ENCODE measurements at places on chromosomes 16 and 17.

DNA sequence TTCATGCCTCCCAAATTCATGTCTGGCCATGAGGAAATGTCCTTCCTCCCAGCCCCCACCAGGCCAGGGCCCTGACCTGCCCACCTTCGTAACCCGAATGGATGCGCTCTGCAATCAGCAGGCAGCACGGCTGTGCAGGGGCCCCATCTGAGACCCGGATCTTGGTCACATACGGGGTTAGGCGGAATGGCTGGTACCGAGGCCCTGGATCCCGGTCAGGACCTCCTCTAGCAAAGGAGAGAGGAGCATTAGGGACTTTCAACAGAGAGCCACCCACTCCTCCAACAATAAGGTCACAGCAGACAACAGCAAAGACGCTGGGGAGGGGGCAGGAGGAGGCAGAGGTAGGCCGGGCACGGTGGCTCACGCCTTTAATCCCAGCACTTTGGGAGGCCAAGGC lies 3.6 kb downstream of the PER1 start:
- DNase-seq = no peak

- DNase-seq = no peak
Measured at GRCh38 chr17:55518510-55518909, 7.3 kb upstream of the SMIM36 start.

DNA sequence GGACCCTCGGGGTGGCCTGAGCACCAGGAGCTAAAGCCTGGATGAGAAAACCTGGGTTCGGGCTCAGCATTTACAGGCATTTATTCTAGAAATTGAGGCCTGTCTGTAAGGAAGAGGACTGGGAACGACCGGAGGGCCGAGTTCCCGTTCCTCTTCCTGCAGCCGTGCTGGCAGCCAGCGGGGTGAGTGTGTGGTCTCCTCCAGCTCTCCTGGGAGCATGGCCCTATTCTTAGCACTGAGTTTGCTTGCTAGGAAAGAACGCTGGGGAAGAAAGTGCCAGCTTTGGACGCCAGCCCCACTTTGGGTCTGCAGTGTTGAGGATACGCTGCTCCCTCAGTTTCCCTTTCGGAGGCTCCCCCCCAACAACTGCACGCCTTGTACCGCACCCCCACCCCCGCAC lies 49.6 kb downstream of the MGAT5B start:
- no peak for DNase-seq

DNA sequence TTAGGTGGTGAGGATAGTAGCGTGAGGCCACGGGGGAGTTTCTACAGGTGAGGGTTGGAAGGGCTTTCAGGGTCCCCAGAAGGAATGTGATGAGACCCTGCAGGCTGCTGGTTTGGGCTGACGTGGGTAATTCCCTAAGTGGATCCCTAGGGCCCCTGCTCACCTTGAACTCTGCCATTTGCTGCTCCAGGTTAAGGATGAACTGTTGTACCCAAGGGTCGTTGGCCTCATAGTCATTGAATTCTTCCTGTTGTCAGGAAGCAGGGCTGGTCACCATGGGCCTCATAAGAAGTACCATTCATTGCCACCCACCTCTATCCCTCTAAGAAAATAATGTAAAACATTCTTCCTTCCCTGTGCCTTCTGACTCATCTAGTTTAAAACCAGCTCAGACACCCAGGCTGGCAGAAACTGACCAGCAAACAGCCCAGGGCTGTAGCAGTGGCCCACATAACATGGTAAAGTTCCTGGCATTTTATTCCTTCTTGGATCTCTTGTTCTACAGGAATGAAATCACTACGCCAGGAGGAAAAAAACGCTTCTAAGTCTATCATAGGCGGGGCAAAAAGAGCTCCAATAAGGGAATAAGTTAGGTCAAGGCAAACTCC lies 27.6 kb downstream of the FCSK start:
- DNase-seq = no peak

GRCh38 chr16:54999481-54999880 lies 68.8 kb downstream of the IRX5 start:
- no peak for DNase-seq

- DNase-seq = no peak
Measured at GRCh38 chr17:46121165-46121764, 72.0 kb downstream of the KANSL1 start.

DNA sequence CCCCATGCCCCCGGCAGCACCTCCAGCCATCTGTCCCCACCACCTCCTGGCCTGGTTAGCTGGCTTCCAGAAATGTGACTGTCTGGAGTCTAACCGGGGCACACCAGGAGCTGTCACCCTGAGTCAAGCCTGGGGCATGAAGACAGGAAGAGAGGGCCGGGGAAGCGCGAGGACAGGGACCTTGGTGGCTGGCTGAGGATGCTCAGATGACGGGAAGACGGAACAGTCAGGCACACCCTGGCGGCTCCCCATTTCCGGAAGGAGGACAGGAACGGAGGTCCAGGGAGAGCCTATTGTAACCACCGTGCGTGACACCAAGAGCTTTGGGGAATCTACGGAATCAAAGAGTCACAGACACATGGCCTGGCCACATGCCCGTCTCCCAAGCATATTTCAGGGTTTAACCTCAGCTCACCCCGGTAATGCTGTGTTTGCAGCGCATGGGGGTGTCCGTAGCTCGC lies 51.7 kb downstream of the SDK2 start:
- no peak for DNase-seq

- DNase-seq = no peak
Measured at GRCh38 chr17:77744066-77744988, 214.2 kb upstream of the TNRC6C start.

GRCh38 chr17:72382971-72383722 lies 262.3 kb downstream of the SOX9 start:
- DNase-seq = no peak

DNA sequence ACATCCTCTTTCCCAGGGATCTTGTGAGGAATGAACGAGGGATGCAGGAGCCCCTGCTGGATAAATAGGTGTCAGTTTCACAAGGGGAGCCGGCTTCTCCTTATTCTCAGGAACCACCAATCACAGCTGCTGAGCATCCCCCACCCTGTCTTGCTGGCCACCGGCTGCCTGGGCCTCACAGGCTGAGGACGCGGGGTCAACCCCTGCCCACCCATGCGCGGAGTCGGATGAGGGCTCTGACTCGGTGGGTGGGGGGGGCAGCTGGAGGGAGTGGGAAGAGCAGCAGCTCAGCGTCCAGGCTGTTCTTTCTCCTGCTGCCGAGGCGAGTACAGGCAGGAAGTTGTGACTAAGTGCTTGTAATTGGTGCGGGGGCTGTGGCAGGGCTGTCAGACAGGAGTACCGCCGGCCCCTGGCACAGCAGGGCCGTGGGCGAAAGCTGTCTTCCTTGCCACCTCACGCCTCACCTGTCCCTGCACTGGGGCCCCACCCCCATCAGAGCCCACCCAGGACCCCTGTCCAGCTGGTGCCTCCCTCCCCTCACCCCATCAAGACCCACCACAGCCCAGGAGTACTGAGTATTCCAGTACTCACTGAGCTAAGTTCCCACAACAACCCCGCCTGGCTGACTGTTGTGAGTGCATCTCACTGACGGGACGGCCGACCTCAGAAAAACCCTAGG lies 11.0 kb upstream of the DPEP1 start:
- DNase-seq = peak; percentile 52

- DNase-seq = no peak
Measured at GRCh38 chr16:7839568-7839967, 506.9 kb downstream of the RBFOX1 start.

GRCh38 chr16:24753000-24753399 lies 23.5 kb downstream of the TNRC6A start:
- DNase-seq = no peak

GRCh38 chr17:38564869-38565268 lies 40.9 kb downstream of the SRCIN1 start:
- DNase-seq = no peak

- no peak for DNase-seq
Measured at GRCh38 chr17:50259477-50260324, 14.6 kb upstream of the TMEM92 start.

DNA sequence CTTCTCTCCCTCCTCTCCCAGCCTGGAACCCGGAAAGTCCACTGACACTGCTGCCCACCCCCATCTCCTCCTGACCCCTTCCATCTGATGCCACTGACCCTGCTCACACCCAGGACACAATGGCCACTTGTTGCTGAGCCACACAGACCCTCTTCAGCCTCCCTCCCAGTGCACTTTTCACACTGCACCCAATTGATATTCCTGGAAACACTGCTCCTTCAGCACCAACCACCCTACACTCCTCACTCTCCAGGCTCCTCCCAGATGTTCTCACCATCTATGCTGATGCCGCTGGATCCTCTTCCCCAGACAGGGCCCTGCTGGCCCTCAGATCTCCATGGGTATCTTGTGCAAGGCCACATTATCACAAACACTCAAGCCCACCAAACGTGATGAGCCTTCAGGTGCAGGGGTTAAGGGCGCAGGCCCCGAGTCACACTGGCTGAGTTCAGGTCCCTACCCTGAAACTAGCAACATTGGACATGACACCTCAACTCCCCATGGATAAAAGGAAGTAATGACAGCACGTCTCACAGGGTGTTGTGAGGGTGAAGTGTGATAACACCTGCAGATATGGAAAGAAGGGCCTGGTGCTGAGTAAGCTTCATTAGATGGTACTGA lies 238.1 kb downstream of the ZNF423 start:
- no peak for DNase-seq

GRCh38 chr16:5982979-5983378 lies 885.4 kb upstream of the EEF2KMT start:
- no peak for DNase-seq

DNA sequence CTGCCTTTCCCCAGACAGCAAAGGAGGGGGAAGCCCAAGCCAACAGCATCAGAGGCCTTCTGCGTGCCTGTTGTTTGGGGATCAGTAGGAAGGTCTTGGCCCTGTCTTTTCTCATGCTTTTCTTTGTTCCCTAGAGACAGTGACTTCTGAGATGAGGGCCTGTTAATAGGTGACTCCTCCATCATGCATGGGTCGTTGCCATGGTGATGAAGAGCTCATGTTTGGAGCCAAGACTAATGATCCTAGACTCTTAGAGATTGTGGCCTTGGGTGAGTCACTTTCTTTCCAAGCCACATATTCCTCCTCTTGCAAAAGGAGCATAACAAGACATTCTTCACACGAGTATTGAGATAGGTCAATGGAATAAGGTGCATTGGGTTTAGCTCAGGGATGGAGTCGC lies 201.1 kb upstream of the ASIC2 start:
- no peak for DNase-seq

DNA sequence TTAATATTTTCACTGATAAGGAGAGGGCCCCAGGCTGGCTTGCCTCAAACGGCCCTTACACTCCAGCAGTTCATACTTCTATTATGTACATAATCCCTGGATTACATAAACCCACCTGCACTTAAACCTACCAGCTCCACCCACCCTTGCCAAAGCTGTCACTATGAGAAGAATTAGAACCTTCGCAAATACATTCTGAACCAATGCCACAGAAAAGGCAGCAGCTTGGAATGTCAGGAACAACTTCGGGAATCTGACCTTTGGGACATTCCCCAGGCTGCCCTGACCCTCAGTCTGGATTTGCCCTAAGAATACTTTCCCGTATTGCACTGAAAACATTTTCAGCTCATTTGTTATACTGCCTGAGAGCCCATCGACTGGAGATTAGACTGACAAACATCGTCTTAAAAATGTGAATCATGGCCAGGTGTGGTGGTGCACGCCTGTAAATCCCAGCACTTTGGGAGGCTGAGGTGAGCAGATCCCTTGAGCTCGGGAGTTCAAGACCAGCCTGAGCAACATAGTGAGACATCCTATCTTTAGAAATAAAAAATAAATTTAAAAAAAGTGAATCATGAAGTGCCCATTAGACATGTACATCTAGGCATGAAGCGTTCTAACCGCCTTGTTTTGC lies 21.0 kb upstream of the SEC14L1 start:
- DNase-seq = no peak

DNA sequence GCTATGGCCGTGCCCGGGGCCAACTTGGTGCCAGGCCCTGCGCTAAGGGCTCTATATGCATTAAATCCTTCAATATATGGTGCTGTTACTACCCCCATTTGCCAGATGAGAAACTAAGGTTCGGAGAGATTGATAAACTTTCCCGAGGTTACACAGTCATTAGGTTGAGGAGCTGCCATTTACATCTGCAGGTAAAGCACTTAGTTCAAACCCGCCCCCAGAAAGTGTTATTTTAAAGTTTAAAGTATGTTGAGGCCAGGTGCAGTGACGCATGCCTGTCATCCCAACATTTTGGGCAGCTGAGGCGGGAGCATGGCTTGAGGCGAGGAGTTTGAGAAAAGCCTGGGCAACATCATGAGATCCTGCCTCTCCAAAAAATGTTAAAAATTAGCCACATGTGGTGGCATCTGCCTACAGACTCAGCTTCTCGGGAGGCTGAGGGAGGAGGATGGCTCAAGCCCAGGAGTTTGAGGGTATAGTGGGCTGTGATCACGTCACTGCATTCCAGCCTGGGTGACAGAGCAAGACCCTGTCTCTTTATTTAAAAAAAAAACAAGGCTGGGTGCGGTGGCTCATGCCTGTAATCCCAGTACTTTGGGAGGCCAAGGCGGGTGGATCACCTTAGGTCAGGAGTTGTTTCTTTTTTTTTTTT lies 264.7 kb downstream of the PARN start:
- DNase-seq = no peak

GRCh38 chr17:83098241-83099085 lies 19.1 kb downstream of the METRNL start:
- DNase-seq = no peak

DNA sequence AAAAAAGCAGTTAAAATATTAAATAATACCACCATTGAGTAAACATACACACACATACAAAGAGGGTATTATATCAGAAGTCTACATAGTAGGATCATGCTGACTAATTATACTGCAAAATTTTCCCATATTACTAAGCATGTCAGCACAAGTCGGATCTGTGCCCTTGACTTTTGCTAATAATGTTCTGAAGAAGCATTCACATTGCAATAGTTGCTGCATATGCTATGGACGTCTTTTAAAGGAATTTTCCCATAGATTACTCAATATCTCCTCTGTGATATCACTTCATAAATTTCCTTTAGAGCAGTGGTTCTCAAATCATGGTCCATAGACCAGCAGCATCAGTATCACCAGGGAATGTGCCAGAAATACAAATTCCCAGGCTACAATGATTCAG lies 110.9 kb upstream of the NUDT7 start:
- DNase-seq = no peak

- no peak for DNase-seq
Measured at GRCh38 chr16:17364319-17365210, 106.2 kb downstream of the XYLT1 start.

GRCh38 chr17:72590382-72590781 lies 469.6 kb downstream of the SOX9 start:
- no peak for DNase-seq

- DNase-seq = no peak
Measured at GRCh38 chr17:4583206-4583605, 1.1 kb upstream of the SMTNL2 start.

Data from stimulated activated CD8-positive, alpha-beta memory T cell treated with anti-CD3 and anti-CD28 coated beads, Interleukin-7, amount 100 ng/mL, for 48 hours (primary cell).